Fibroblast of skin of right biceps (primary cell): ENCODE measurements at places on chromosomes 7 and 10.

DNA sequence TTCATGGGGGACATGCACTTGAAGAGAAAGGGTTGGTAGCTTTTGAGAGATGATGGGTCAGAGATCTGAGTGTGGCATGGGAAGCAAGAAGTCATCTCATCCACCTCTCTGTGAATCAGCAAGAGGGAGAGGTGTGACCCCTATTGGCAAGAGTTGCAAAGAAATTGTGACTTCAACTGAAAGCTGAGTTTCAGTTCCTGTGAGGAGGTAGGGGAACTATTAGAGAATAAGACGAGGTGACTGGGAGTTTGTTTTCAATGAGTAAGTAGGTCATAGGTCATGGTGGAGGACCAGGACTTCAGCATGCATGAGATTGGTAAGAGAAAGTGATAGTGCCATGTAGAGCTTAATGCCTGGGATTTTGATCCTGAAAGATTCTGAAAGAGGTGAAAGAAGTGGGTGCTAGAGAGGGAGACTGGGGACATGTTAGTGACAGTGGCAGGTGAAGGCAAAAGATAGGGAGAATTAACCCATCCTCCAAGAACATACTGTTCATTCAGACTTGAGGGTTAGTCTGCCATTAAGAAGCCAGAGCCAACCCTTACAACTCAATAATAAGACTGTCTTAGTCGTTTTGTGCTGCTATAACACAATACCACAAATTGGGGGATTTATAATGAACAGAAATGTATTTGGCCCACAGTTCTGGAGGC lies 75.5 kb upstream of the CAPZA2 start:
- peak; percentile 46 for DNase-seq

DNA sequence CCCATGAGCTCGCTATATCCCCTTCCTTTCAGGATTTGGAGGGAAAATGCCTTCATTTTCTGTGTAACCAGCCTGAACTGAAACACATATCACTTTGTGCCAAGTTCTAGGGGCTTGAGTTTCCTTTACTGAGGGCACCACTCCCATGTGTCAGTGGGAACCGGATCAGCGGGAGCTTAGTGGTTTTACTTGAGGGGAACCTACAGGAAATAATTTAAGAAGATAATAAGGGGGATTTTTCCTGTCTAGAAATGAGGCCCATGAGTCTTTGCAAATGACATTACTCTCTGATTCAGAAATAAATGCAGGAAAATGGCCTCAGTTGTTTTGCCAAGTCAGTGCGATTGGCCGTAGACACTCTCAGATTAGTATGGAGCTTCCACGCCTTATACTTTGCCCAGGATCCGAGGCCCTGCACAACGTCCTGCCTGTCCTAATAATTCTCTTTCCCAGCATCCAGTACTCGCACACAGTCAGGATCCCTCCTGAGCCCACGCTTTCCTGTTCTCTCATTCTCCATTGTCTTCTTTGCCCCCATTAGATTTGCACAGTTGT lies 86.4 kb upstream of the LYZL1 start:
- no peak for DNase-seq

GRCh38 chr10:76195654-76196390 lies 764.4 kb downstream of the LRMDA start:
- DNase-seq = no peak

GRCh38 chr10:101781655-101781983 lies 1.6 kb downstream of the NPM3 start:
- DNase-seq = no peak
